Fibroblast of skin of left quadriceps (primary cell): ENCODE measurements at places on chromosomes 1 and 21.

DNA sequence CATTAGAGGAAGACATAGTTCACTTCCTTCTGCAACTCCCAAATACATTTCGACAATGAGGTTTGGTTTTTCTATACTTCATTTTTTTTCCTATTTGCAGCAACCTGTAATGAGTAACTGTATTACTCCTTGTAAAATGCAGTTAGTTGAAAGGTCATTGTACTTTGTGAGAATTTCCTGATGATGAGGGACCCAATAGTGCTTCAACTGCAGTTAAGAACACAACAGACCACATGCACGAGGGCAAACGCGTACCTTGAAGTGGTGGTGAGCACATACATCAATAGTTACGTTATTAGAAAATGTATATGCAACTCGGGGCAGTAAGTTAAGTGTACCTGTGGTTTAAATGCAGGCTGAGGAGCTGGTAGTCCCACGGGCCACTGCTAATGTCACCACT is 171.8 kb downstream of the GABPA start:
- no peak for DNase-seq

GRCh38 chr1:107326824-107327445 is 186.1 kb downstream of the NTNG1 start:
- no peak for DNase-seq

DNA sequence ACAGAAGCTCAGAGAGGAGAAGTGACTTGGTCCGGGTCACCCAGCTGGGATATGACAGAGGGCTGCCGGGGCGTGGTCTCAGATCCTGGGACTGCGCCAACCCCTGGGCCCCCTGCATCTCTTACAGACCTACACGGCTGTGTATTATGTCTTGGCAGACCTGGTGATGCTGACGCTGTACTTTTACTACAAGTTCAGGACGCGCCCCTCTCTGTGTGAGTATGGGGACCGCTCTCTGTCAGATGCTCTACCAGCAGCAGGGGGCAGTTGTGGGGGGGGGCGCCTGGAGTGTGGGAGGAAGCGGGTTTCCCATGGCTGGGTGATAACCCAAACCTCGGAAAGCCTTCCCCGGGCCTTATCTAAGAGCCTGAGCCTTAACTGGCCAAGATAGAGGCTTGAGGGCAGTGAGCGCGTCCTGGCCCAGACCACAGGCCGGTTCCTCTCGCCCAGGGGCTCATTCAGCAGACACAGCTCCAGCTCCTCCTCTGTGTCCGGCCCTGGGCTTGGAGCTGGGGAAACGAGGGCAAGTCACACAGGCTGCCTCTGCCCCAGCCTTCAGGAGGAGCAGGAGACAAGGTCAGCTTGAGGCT is 13.3 kb downstream of the SLC66A1 start:
- no peak for DNase-seq

GRCh38 chr1:31781756-31782371 is 17.7 kb upstream of the ADGRB2 start:
- DNase-seq, result no peak

GRCh38 chr1:19802269-19802668 is 2.6 kb upstream of the TMCO4 start:
- DNase-seq, result no peak

- DNase-seq, result no peak
Measured at GRCh38 chr1:45403298-45403697, 63.1 kb upstream of the MUTYH start.

GRCh38 chr1:21931171-21932093 is 5.7 kb downstream of the HSPG2 start:
- peak; percentile 53 for DNase-seq

DNA sequence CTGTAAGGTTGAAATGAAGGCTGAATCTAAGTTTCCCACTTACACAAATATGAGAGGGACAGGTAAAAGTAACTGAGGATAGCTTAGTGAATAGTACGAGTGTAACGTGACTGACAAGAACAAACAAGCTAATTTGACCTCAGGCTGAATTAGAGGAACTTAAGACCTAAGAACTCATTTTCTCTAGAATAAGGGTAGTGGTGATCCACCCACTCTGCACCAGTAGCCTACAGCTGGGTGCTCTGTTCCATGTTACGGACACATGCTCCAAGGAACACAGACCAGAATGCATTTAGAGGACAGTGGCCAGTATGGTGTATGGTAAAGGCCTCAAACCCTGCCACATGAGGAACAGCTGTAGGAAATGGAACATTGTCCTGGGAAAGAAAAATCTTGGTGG is 14.9 kb upstream of the TMEM9 start:
- DNase-seq, result no peak

DNA sequence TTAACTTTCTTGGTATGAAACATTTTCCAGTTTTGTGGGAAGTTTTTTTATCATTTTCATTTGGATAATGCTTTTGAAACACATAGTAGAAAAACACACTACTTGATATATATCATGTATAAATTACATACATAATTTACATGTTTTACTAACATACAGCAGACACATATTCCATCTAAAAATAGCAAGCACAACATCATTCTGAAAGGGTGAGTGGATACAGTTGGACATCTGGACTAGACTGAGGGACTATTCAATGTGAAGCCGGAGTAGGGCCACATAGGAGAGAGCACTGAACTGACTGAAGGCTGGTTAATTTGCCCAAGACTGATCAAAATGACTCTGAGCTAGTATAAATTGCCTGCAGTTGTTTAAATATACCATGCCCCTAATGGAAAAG is 11.7 kb downstream of the CDKN2C start:
- no peak for DNase-seq
